ENCODE measurements at places on chromosomes 4 and X.
A peak's percentile ranks its signal among the peaks of the same experiment; 100 is the strongest.

DNA sequence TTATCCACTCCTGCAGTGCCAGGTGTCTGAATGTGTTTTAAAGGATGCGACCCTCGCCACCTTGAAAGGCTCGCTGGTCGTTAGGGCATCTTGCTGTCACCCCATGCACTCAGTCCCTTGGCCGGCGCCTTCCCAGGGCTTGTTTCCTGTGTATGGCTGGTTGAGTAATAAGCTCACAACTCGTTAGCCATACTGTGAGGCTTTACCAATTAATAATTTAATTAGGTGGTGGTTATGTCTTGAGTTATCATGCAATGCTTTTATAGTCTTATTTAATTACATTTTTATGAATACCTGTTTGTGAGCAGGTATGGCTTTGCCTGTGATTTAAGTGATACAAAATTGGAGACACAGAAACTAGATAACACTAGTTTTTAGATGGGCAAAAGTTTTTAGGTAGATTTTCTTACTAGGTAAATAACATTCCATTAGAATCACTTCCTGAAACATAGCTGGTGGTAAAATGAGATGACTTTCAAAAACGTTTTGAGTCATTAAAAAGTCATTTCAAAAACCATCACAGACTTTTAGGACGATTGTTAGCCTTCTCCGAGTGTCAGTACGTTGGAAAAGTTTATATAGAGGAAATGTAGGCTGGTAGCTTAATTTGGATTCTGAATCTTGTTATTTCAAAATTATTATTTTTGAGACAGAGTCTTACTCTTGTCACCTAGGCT, 18.2 kb downstream of the PTTG2 start:
- peak; percentile 21 for DNase-seq

DNA sequence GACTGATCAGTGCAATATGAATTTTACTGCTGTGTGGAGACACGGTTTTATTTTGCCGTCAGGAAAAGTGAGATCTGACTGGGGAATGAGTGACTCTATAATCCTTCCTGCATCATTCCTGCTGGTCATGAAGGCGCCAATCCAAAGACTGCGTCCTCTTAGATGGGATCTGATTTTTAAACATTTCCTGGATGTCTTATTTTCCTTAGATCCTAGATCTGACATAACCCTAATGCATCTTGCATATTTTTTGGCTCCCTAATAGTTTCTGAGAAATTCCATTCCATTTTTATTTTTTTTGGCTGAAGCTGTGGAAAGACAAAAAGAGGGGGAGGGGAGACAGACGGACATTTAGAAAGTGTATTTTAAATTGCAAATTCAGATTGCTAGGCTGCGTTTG, 454.9 kb upstream of the FAT1 start:
- no peak for DNase-seq

DNA sequence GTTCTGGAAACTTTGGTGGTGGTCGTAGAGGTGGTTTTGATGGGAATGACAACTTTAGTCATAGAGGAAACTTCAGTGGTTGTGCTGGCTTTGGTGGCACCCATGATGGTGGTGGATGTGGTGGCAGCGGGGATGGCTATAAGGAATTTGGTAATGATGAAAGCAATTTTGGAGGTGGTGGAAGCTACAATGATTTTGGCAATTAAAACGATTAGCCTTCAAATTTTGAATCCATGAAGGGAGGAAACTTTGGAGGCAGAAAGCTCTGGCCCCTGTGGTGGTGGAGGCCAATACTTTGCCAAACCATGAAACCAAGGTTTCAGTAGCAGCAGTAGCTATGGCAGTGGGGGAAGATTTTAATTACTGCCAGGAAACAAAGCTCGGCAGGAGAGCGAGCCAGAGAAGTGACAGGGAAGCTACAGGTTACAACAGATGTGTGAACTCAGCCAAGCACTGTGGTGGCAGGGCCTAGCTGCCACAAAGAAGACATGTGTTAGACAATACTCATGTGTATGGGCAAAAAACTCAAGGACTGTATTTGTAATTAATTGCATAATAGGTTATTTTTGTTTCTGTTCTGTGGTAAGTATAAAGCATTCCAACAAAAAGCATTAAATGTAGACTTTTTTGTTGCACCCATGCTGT, 23.2 kb upstream of the SOD3 start:
- no peak for DNase-seq

- DNase-seq = peak; percentile 65
Observed at GRCh38 chrX:67787196-67787595, 243.4 kb downstream of the AR start.

GRCh38 chr4:190014771-190015537, 12.1 kb downstream of the FRG2 start:
- DNase-seq = no peak

DNA sequence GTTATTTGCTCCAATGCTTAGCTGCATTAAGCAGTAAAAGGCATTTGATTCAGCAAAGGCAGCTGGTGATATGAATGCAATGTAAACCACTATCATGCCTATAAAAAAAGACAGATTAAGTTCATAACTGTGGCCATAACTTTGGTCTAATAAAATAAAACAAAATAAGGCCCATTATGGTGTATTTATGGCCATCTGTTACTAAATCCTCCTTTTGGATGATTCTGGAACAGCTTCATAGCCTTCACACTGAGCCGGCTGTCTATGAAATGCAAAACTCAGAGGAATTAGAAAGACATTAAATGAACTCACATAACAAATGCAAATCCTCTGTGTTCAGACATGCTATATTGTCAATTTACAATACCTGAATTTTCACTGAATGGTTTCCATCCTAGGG, 223.7 kb upstream of the FAT4 start:
- no peak for DNase-seq

GRCh38 chr4:109947918-109948317, 35.2 kb downstream of the EGF start:
- no peak for DNase-seq

- DNase-seq = no peak
Observed at GRCh38 chrX:154449618-154450017, 5.7 kb downstream of the FAM50A start.

DNA sequence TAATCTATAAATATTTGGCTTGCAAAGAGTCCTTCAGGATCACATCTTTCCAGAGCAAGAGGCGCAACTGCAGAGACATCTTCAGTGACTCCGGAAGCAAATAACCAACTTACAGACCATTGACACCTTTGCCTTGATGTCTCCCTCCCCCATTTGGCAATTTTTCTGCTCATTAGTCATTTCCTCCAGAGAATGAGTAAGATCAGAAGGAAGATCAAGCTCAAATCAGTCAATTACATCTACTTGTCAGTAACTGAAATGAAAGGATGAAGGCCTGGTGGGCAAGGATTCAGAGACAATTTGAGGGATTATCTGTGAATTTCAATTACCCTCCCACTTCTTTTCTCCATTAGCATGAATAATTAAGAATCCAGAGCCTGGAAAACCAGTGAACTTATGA, 665.6 kb upstream of the CPEB2 start:
- DNase-seq = peak; percentile 16

- DNase-seq = no peak
Observed at GRCh38 chrX:84715315-84715714, 213.1 kb upstream of the HDX start.

DNA sequence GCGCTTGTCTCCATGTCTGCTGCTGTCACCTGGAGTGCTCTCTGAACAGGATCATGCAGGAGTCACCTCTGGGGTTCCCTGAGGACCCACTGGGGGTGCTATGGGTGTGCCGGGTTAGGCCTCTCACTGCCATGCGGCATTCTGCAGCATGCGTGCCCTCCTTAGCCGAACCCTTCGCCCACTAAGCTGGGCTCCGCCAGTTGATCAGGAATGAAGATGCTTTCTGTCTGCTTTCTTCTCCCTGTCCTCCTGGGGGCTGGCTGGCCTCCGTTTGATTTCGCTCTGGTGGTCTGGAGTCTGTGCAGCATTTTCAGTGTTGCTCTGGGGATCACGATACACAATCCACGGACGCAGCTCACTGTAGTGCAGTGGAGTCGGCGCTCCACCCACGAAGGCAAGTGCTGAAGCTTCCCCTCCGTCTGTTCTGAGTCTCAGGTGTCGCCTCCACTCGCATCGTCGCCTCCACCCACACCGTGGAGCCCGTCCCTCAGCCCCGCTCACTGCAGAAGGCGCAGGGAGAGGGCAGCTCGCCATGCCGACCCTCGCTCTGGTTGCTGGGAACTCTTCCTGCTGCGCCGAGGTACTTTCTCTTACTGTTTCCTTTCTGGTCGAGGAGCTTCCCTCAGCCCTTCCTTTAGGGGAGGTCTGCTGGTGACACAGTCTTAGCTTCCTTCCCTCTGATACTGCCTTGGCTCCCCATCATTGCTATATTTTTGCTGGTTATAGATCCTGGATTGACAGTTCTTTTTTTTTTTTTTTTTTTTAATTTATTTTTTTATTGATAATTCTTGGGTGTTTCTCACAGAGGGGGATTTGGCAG, 29.2 kb downstream of the LETM1 start:
- DNase-seq = no peak

- no peak for DNase-seq
Observed at GRCh38 chrX:33447285-33447684, 235.9 kb upstream of the DMD start.

GRCh38 chr4:187504974-187505797, 490.4 kb upstream of the ZFP42 start:
- no peak for DNase-seq

GRCh38 chr4:65007841-65008439, 598.7 kb upstream of the TECRL start:
- DNase-seq = peak; percentile 40

- no peak for DNase-seq
Observed at GRCh38 chr4:118290951-118291350, 61.9 kb downstream of the PRSS12 start.

- DNase-seq = no peak
Observed at GRCh38 chr4:131470360-131470759, 1678.7 kb upstream of the PCDH10 start.

DNA sequence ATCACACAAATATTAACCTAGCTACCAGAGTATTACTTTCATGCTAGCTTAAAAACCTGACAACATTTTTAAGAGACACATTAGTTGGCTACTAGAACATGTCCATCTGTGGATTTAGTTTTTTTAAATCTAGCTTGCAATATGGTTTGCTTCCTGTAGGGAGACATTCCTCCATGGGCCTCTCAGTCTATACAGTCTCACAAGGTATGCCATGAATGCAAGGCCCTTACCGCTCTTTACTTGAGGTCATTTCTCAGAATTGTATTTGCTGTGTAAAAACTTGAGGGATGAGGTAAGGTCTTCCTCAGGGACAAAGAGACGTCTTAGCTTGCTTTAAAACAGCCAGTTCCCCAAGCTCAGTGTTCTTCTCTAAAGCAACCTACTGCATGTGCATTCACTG, 26.9 kb downstream of the UBA6 start:
- DNase-seq = no peak
